ENCODE measurements at places on chromosomes 13 and 19.

DNA sequence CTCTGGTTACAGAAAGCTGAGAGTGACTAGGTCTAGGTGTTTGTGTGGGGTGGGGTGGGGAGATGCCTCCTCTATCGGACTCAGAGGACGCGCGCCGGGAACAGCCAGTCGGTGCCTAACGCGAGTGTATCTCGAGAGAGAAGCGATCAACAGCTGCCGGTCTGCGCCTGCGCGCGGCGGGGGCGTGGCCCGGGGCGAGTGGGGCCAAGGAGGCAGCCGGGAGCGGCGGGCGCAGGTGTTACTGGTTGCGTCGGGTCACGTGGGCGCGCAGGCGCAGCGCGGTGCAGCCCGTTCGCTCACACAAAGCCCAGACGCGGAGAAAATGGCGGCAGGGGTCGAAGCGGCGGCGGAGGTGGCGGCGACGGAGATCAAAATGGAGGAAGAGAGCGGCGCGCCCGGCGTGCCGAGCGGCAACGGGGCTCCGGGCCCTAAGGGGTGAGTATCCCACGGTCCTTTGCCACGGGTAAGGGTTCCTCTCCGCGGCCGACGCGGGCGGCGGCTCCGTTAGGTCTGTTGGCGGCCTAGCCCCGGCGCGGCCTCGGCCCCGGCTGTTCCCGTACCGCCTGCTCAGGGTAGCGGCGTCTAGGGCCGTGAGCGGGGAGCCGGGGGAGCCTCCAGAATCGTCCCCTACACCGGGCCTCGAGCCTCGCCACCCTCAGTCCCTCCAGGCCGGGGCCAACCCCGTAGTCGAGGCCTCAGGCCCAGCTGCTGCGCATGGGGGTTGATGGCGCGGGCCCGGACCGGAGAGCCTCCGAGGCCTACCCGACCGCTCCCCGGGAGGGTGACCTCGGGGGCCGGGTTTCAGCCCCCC is at the start of gene HNRNPM:
HNRNPM (plus strand) TSS at position 299 of the 811 bp plus-strand sequence; CDS start at position 323, 24 bp downstream.
- peak; percentile 100 for DNase-seq

GRCh38 chr19:28103921-28104320 is 1109.0 kb downstream of the UQCRFS1 start:
- DNase-seq: no peak

DNA sequence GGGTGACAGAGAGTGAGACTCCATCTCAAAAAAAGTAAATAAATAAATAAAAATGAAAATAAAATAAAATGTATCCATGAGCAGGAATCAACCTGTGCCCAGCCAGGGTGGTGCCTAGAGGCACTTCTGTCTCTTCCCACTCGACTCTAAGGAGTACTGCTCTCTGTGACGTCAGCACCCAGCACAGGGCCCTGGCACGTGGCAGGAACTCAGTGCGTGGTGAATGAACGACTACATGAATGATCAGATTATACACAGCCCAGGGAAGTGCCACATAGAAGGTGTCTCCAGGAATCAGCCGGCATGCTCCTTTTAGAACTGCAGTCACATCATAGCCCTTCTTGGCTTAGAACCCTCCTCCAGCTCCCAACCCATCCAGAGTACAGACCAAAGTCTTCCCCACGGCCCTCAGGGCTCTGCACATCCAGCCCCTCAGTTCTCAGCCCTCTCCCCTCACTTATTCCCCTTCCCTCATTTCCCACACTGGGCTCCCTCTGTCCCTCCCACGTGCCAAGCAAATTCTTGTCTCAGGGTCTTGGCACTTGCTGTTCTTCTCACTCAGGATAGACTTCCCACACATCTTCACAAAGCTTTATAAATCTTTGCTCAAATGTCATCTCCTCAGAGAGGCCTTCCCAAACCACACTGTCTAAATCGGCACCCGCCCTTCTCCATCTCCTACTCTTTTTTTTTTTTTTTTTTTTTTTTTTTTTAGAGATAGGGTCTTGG is 4.2 kb downstream of the CLIP3 start:
- DNase-seq: no peak

DNA sequence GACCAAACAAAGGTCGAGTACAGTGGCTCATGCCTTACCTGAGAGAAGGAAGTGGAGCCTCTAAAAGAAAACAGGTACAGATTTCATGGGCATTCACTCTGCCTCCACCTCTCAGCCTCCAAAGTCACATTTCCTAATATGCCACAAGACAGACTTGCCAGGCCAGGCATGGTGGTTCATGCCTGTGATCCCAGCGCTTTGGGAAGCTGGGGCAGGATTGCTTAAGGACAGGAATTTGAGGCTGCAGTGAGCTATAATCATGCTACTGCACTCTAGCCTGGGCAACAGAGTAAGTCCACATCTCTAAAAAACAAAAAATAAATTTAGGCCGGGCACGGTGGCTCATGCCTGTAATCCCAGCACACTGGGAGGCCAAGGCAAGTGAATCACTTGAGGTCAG is 10.9 kb upstream of the DNMT1 start:
- DNase-seq: no peak

Measured in endothelial cell (in vitro differentiated cells).